ENCODE measurements at places on chromosomes 4 and X.

DNA sequence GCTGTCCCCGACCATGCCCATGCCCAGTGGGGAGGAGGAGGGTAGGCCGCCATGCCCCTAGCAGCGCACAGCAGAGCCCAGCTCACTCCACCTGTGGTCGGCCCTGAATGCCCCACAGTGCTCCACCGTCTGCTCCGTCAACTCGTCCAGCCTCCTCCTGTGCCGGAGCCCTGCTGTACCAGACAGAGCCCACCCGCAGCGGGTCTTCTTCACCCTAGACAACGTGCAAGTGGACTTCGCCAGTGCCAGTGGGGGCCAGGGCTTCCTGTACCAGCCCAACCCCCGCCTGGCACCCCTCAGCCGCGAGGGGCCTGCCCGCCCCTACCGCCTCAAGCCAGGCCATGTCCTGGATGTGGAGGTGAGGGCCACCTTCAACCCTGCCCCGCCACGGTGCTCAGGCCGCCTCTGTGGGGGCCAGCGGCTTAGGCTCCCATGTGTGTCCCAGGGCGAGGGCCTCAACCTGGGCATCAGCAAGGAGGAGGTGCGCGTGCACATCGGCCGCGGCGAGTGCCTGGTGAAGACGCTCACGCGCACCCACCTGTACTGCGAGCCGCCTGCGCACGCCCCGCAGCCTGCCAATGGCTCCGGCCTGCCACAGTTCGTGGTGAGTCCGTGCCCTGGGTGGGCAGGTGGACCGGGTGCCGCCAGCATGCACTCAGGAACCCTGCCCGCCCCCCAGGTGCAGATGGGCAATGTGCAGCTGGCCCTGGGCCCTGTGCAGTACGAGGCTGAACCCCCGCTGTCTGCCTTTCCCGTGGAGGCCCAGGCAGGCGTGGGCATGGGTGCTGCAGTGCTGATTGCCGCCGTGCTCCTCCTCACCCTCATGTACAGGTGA lies 6.9 kb upstream of the SRPK3 start:
- no peak for DNase-seq

DNA sequence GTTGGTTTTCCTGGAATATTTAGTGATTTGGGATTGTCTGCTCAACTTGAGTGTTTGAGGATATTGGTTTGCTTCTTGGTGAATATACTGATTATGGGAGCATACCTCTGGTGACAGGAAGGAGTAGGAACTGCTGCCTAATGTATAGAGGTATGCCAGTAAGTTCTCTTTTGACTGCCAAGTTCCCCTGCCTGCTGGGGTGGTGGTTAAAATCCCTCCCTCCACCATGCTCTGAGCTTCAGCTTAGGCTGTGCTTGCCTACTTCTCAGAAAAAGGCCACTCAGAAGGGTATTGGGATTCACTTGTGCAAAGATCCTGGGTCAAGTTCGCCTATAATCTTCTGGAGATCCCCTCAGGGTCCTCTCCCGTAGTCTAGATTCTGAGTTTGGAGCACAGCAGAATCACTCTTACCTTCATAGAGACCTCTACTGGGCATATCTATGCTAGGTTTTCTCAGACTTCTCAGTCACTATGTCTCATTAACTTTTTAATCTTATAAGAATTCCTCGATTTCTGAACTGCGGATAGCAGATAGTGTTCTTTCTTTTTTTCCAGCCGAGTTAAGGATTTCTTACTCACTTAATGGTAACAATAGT lies 44.7 kb upstream of the DCK start:
- no peak for DNase-seq

DNA sequence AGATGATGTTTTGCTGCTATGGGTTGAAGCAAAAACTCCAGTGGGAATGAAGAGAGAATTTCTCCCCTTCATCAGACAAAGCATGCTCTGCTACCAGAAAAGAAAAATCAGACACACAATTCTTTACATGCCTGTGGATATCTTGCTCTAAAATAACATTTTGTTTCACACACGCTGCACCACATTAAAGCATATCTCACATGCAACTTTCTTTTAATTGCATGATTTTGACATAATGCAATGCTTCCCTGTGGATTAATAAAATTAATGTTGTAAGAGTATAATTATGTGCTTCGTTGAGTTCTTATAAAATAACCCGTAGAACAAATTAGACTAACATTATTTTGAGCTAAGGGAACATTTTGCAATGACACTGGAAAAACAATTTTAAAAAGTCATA lies 2230.7 kb downstream of the PCDH7 start:
- no peak for DNase-seq

- no peak for DNase-seq
Measured at GRCh38 chr4:183014361-183015084, 84.5 kb upstream of the WWC2 start.

DNA sequence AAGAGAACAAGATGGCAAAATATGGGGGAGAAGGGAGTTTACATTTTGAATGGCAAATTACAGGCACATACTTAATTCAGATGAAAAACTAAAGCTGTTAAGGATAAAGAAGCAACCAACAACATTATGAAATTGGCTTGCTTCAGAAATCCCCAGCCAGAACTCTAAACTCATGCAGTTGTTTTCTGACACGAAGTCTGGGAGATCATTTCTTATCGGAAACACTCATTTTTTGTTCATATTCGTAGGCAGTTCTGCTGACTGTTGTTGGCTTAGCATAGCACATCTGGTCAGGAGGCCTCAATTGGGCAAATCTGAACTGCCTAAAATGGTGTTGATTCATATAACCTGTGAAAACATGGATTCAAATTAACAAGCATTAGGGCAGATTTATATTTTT lies 33.0 kb upstream of the ARHGAP6 start:
- no peak for DNase-seq

GRCh38 chr4:19636451-19636850 lies 615.3 kb upstream of the SLIT2 start:
- no peak for DNase-seq

GRCh38 chr4:18397681-18398390 lies 376.3 kb upstream of the LCORL start:
- DNase-seq: no peak

- no peak for DNase-seq
Measured at GRCh38 chrX:18422886-18423285, 2.5 kb upstream of the CDKL5 start.

DNA sequence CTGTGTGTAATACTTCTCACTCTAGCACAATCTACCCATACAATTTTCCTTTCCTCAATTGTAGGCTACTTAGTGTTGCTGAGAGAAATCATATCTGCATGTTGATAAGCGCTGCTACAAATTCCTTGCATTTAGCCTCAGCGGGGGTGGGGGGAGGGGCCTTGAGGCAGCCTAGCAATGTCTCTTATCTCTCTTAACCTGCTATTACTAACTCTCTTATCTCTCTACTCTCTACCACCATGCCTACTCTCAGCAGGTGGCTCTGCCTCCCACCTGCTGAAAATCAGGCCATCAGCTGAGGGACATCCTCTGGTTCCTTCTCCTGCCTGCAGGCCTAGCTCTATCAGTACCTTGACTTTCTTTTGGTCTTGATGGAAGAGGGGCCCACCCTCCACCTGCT lies 98.9 kb downstream of the GPR82 start:
- DNase-seq: no peak

DNA sequence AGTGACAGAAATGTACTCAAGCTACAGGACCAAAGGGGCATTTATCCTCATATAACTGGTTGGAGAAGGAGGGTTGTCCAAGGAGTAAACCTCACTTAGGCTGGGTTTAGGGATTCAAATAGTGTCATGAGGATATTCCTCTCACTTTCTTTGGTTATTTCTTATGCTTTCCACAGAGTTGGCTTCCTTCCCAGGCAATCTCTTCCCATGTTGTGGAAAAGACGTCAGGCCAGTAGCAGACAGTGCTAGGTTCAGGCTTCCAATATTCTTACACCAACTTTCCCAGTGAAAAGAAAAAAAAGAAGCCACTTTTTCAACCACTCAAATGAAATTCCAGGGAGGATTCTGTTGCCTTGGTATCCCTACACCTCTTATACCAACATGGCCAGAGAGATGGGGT lies 653.0 kb downstream of the C4orf33 start:
- no peak for DNase-seq

All from stimulated activated CD4-positive, alpha-beta T cell treated with anti-CD3 and anti-CD28 coated beads, TNF-alpha, amount 100 ng/mL, for 4 hours (primary cell).